ENCODE measurements at places on chromosomes 3 and 15. TPM values are rescaled to one million over a fixed set of nuclear protein-coding genes. Genes with fewer than 3 reads are reported as not detected.

Gene ITGA11
- 11.0 TPM for total RNA-seq

Gene COPS2
- total RNA-seq = 65.3 TPM

Gene CPNE9
- not detected for total RNA-seq

Gene C3orf22
- 4.9 TPM for total RNA-seq

Gene OR5K2
- total RNA-seq = not detected

Gene PLD1
- total RNA-seq = 12.8 TPM

Gene TMEM40
- total RNA-seq = 1.9 TPM

Gene CD96
- 2.2 TPM for total RNA-seq

Gene SCAANT1
- total RNA-seq = not detected

Gene ETV5
- total RNA-seq = 17.6 TPM

Gene COMMD2
- 21.6 TPM for total RNA-seq

Gene WNT5A
- total RNA-seq = 9.5 TPM

Gene PRSS50
- total RNA-seq = 0.14 TPM

Gene GOLGA6L9
- 5.4 TPM for total RNA-seq

Gene SLC9C1
- total RNA-seq = 0.91 TPM

Gene GSK3B
- total RNA-seq = 36.7 TPM

Gene HRG
- not detected for total RNA-seq

Gene FANCD2OS
- 2.3 TPM for total RNA-seq

Gene SCN11A
- total RNA-seq = 1.7 TPM

Gene ADAMTS9
- total RNA-seq = 31.0 TPM

Gene TMEM207
- total RNA-seq = not detected

Gene SLC51A
- total RNA-seq = 32.1 TPM

Gene MAP6D1
- total RNA-seq = 17.3 TPM

Gene LEKR1
- total RNA-seq = 2.2 TPM

Measured in prostate gland (tissue), 2 donors.